Pulmonary artery endothelial cell (primary cell): ENCODE measurements at places on chromosomes 5 and 9. TPM values are rescaled to one million over a fixed set of nuclear protein-coding genes. Genes with fewer than 3 reads are reported as not detected.

Gene SREK1IP1
- total RNA-seq = 13.8 and 16.2 TPM in 2 replicates

Gene SH3RF2
- total RNA-seq = 1.3 and 2.5 TPM in 2 replicates

Gene COL27A1
- total RNA-seq = 4.4 and 8.2 TPM in 2 replicates

Gene PCDHB8
- 0.04 and 0.07 TPM in 2 replicates for total RNA-seq

Gene SPATA31D4
- total RNA-seq = not detected in 2 replicates

Gene CMYA5
- under 0.01 and 0.07 TPM in 2 replicates for total RNA-seq

Gene TMEM215
- under 0.01 and 0.18 TPM in 2 replicates for total RNA-seq

Gene ENHO
- total RNA-seq = 0.07 TPM in 1 of 2 replicates, not detected in the other

Gene ZNF483
- 1.4 and 1.9 TPM in 2 replicates for total RNA-seq

Gene ZBED3
- 1.7 and 3.6 TPM in 2 replicates for total RNA-seq

Gene ANKRA2
- 11.0 and 14.2 TPM in 2 replicates for total RNA-seq

Gene SREK1
- total RNA-seq = 57.9 and 82.9 TPM in 2 replicates

Gene BARHL1
- total RNA-seq = not detected in 2 replicates

Gene MEGF10
- total RNA-seq = 0.60 and 0.92 TPM in 2 replicates
